NCI-H1105 (cell line): ENCODE measurements at places on chromosomes 3 and 15.
A peak's percentile ranks its signal among the peaks of the same experiment; 100 is the strongest.

DNA sequence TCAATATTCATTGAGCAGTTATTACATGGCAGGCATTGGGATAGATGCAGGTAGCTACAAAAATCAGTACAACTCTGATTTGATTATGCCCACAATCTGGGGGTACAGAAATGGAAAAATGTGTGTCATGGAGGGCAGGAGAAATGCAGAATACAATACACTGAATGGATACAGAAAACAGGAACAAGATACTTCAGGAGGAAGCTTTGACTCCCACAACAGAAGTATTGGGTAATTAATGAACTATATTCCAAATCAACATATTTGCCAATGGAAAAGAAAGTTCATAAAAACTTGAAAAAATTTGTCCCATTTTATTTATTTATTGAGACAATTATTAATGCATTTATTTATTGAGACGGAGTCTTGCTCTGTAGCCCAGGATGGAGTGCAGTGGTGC is 207.0 kb downstream of the SUCLG2 start:
- no peak for DNase-seq

- DNase-seq = no peak
These were observed 750.6 kb downstream of the AGBL1 start for GRCh38 chr15:86830304-86830703.

DNA sequence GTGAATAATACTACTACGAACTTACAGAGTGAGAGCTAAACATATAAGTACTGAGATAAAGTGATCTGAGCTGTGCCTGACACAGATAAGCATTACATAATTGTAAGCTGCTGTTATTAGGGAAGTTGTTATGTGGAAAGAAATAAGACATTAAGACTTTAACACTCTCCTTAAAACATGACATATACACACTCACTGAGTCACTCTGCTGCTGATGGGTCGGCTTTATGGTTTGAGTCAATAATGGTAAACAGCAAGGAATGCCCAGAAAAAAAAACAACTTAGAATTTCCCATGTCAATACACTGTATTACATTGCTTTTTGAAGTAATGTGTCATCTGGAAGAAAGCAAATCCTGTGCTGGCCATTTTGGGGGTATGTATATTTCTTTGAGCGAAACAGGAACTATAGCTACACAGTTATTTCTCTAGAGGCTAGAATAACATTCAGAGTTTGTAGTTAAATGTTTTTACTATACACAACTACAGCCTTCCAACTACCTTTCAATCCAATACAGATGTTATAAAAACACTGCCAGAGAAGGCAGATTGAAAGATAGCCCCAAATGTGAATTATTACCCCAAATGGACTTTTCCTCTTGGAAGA is 22.8 kb upstream of the SPRED1 start:
- no peak for DNase-seq

GRCh38 chr15:85606738-85607137 is 188.0 kb downstream of the KLHL25 start:
- DNase-seq = no peak

DNA sequence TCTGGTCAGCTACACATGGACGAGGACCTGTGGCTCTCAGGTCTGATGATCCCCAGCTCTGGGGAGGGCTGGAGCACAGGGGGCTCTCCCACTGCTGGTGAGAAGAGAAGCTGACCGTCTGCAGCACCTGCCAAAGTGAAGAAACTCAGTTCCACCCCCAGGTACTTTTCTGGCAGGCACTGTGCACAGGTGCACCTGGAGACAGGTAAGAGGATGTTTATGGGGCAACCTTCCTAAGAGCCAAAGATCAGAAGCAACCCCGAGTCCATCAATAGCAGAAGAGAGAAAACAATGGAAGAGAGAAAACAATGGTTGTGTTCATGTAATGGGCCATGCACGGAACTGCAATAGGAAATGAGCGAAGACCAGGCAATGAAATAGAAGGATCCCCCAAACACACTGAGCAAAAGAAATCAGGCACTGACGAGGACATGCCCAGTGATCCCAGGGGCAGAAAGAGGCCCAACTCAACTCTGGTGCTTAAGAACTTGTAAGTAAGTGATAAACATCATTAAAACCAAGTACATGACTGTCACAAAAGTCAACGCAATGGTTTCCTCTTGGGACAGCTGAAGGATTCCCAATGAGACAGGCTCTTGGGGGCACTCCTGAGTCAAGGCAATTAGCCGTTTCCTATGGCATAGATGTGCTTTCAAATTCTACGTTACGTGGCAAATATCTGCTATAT is 95.0 kb upstream of the ALDH1A3 start:
- DNase-seq = no peak

GRCh38 chr3:71149959-71150954 is 433.3 kb downstream of the FOXP1 start:
- no peak for DNase-seq

DNA sequence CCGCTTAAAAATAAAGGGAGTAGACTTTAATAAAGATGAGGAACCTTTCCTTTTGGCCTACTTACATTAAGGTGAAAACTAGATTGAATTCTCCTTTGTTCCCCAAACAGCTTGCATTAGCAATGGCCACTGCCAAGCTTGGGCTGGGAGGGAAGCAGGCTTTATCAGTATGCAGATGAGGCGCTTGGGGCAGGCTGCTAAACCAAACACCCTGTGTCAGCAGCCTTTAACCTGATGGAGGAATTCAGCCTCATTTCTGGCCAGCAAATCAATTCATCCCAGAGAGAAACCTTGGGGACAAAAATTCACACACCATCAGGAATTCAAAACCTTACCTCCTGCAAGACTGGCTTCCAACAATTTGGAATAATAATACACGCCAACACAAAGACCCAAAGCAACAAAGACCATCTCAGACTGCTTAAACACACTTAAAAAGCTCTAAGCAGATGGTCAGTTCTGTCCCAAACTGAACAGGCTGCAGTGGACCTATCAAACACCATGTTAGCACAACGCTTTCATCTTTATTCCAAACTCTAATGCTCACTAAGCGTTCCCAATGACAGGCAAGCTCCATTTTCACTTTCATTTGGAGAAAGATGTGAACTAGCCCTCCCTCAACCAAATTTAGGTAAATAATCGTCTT is 255.1 kb upstream of the CMC1 start:
- DNase-seq = no peak

- no peak for DNase-seq
These were observed 168.9 kb downstream of the RAP2B start for GRCh38 chr3:153330901-153331300.

GRCh38 chr3:51718547-51719409 is 11.9 kb downstream of the GRM2 start:
- peak; percentile 48 for DNase-seq

GRCh38 chr3:16482194-16482769 is 31.2 kb downstream of the RFTN1 start:
- no peak for DNase-seq

DNA sequence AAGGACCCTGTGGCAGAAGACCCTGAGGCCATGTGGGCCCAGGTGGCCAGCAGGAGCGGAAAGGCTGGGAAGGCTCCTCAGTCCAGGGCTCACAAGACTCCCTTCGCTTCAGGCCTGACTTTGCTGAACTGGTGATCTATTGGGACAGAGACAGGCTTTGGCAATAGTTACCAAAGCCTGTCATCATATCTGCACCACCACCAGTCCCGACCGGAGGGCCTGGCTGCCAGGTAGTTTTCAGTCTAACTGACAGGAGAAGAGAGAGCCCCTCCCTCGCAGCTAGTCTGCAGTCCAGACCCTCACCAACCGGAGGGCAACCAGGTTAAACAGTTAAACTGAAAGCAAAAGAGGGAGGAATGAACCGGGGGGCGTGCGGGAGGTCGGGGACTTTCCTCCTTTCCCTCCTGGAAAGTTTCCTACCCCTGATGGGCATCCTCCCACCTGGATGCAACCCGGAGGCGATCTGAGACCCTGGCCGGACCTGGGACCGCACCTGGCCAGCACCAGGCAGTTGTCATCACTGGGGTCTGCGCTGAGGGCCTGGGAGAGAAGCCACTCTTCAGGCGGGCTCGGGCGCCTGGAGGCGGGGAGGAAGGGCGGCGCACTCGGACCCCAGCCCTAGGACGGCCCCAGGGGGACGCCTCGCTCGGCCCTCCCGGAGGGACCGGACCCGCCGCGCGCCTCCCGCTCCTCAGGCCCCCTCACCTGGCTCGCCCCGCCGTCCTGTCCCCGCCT is 435 bp downstream of the RAB27A start:
- no peak for DNase-seq

- no peak for DNase-seq
These were observed 172.1 kb upstream of the COL8A1 start for GRCh38 chr3:99466331-99466730.

DNA sequence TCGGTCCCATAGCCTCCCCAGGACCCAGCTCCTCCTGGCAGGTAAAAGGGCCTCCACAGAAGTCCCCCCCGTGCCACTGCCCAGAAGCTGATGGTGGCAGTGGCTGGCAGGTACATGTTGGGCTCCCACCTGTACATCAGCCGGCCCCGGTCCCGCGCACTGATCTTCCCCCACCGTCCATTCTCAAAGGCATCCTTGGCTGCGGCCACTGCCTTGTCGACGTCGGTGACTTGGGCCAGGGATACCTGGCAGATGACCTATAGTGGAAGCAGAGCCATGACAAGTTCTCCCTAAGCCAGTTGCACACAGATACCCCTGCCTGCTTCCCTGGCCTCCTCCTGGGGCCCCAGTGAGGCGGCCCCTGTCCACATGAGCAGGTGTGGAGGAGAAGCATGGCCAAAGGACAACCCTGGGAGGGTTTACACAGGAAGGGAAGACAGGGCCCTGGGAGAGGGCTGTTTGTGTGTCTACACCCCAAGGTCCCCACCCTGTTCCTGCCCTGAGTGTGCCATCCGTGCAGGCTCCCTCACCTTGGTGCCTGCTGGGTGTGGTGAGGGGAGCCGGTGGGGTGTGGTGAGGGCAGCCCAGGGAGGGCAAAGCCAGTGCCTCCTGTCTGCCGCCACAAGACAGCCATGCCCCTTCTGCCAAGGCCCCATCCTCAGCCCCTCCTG is 44.8 kb downstream of the ALDH1L1 start:
- DNase-seq = no peak

DNA sequence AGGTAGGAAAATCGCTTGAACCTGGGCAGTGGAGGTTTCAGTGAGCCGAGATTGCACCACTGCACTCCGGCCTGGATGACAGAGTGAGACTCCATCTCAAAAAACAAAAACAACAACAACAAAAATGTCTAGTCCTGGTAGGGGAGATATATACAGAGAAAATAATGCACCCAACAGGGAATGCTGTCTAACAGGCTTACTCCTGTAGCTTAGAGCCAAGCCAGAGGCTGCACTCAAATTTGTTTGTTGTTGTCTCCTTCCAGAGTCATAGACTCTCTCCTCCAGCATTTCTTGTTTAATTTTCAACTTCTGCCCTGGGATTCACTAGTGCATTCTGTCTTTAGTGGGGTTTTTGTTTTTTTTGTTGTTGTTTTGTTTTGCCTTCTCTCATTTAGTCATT is 4.6 kb upstream of the TRA2B start:
- no peak for DNase-seq

GRCh38 chr3:123406598-123406997 is 42.3 kb downstream of the ADCY5 start:
- peak; percentile 11 for DNase-seq

GRCh38 chr3:165522386-165522785 is 314.8 kb downstream of the BCHE start:
- DNase-seq = no peak

GRCh38 chr15:47551546-47551945 is 165.8 kb upstream of the SEMA6D start:
- no peak for DNase-seq

- no peak for DNase-seq
These were observed 9.0 kb upstream of the ANXA2 start for GRCh38 chr15:60406513-60407414.

DNA sequence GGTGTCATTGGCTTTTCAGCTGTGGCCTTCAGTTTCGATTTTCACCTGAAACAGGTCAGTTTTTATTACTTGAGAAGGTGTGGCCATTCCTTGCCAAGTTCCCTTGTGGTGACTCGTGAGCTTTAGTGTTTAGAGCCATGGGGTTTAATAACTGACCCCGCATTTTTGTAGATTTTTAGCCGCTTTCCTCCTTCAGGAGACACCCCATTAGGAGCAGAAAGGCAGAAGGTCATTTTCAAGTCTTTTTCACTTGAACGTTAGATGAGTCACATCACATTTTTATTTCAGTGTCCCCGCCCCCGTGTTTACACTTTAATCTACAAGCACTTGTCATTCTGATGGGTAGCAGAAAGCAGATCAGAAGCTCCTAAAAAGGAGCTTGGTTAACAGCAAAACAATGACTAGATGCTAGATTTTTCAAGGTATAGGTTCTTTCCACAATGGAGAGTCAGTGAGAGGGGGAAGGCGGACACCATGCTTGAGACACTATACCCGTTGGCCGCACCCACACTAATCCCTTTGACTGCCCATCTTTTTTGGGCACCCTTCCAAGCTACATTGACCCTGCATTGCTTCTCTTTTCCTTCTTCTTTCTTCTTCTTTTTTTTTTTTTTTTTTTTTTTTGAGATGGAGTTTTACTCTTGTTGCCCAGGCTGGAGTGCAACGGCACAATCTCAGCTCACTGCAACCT is 132.7 kb downstream of the GHSR start:
- no peak for DNase-seq

GRCh38 chr3:38638354-38638753 is 11.1 kb downstream of the SCN5A start:
- no peak for DNase-seq

DNA sequence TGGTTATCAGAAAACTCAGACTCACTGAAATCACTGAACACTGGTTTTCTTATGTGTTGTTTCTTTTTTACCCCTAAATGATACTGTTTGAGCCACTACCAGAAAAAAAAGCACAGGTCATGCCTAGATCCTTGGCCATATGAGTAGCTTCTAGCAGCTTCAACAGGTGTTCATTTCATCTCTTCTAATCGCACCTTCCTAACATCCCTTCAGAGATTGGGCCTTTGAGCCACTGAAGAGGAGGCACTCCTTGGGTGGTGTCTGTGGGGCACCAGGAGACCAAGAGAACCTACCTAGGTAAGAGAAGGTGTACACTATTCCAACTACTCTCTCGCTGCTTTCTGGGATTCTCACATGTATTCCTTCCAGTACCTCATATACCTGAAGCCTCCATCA is 2.5 kb downstream of the HEG1 start:
- no peak for DNase-seq

- no peak for DNase-seq
These were observed 20.3 kb downstream of the SETMAR start for GRCh38 chr3:4323246-4324027.

- no peak for DNase-seq
These were observed 43.1 kb upstream of the LIMD1 start for GRCh38 chr3:45551214-45552010.

GRCh38 chr15:44130778-44131177 is 64.3 kb downstream of the FRMD5 start:
- DNase-seq = no peak

GRCh38 chr3:137972396-137972795 is 37.6 kb upstream of the CLDN18 start:
- no peak for DNase-seq

DNA sequence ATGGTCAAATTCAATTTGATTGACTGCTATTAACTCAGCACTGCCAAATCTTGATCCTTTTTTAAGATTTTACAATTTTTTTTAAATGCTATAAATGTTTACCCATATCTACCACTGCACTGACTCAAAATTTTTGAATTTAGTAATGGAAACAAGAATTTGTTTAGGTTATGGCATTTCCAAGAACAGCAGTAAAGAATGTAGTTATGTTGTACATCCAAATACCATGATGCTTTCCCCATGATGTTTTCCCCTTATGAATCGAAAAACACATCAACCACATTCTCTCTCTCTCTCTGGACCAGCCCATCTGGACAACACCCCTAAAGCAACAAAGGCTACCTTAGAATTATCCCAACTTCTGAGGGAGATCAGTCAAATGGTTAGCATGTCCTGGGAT is 14.2 kb downstream of the CHRM5 start:
- no peak for DNase-seq
